ENCODE measurements at places on chromosomes 1 and 21. TPM values are rescaled to one million over a fixed set of nuclear protein-coding genes. Genes with fewer than 3 reads are reported as not detected.

DNA sequence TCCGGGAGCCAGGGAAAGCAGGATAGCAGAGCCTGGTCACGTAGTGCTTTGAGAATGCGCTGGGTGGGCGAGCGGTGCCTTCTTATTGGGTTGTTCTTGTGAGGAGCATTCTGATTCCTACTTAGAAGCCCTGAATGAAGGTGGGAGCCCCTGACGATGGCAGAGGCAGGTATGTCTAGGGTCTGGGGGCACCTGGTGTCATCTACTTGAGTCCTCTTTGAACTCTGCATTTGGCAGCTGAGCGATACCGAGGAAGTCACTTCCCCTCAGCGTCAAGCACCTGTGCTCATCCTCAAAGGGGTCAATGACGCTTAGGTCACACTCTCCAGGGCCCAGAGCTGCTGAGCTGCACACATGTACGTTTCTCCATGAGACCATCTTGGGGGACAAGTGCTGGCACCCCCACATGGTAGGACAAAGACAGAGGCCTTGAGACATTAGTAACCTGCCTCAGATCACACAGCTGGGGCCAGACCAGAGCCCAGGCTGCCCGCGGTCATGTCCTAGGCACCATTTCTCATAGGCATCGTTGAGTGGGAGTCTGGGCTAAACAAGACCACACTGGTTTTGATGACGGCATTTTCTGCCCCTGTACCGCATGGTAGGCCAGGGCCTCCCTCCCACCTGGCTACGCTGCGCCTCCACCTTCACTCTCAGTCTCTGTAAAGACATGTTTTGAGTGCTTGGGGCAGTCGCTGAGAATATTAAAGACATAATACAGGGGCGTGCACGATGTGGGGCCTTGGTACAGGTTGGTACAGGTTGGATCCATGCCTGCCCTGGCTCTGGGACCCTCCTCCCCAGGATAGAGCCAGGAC lies 69.1 kb upstream of the ABCG1 start:
- no peak for DNase-seq

GRCh38 chr1:216887032-216887431 lies 163.8 kb upstream of the ESRRG start:
- DNase-seq, result no peak

- DNase-seq, result no peak
Observed at GRCh38 chr1:4963251-4963650, 308.8 kb downstream of the AJAP1 start.

DNA sequence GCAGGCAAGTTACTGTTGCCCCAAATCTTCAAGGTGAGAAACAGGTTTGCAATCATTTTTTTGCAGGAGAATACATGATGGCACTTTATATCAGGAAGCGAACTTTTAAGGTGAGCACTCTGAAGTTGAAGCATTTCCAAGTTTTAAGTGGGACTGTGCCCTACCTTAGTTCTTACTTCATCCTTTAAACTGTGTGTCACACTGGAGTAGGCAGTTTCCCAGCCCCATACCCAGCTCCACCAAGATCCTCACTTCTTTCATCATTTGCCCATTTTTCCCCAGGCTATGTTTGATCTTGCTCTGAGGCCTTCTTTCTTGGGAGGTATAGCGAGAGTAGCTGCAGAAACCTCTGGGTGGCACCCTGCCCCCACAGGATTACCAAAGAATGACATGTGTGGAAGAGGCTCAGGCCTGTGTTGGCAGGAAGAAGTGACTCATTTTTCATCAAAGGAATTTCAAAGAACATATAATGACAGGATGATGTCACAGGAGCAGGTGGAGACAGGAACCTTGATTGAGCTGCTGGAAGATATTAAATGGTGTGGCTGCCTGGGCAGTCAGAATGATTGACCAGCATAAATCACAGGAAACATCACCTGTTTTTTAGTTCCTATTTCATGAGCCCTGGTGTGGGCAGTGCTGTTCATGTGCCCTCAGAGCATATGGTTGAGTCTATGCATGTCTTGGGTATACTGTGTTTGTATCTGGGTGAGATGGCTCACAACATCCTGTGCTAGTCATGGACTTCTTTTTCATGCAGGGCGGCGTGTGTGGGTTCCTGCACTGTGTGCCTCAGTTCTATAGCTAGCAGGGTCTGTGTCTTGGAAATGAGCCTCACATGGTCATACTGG lies 20.8 kb upstream of the MACF1 start:
- no peak for DNase-seq

GRCh38 chr1:53025034-53025768 lies 36.8 kb upstream of the PODN start:
- no peak for DNase-seq

DNA sequence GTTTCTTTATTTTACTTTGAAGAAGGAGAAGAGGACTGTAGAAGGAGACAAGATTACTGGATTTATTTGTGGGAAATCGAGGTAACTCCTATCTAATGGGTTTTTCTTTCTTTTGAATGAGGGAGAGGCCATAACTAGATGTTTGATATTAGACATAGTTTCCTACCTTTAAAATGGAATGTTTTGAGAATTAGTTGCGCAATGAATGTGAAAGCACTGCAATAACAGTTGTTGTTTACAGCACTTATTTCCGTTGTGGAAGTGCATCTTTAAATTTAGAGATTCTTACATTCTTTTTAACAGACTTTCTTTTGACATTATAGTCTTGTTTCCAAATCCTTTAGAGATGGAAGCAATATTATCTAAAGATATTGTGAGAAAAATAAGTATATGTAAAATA lies 229.0 kb downstream of the SRGAP2C start:
- no peak for DNase-seq

- DNase-seq, result no peak
Observed at GRCh38 chr1:85188530-85188929, 12.3 kb downstream of the SYDE2 start.

DNA sequence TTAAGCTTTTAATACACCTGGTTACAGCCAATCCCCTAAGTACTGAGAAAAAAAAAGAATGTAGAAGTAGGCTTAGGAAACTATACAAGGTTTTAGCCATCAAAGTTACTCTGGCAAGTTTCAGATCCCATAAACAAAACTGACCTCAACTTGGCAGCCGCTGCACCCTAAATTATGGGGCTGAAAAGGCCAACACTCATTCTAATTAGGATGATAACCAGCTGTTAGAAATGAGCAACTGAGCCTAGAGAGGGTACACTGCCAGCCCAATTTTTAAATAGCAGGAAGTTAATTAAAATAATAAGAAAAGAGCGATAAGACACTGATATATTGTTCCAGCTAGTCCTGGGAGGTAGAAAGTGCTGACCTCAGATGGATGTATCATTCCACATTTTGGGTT lies 105.7 kb upstream of the VAV3 start:
- DNase-seq, result no peak

- no peak for DNase-seq
Observed at GRCh38 chr1:22142315-22143064, 407 bp downstream of the WNT4 start.

DNA sequence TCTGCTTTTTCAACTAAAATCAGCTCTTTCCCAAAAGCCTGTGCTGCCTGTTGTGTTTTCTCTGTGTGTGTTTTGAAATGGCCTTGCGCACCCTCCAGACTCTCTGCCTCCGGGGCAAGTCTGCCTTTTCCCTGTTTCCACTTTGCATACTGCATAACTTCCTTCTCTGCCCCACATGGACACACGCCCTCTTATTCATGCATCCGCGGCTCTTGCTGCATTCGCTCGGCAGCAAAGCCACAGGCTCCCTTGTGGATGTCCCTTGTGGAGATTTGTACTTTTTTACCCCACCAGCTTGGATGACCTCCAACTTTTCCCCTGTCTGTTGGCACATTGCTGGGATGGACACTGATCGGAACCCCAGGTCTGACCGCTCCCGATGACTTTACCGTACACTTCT lies 147.6 kb downstream of the ADSS2 start:
- no peak for DNase-seq

DNA sequence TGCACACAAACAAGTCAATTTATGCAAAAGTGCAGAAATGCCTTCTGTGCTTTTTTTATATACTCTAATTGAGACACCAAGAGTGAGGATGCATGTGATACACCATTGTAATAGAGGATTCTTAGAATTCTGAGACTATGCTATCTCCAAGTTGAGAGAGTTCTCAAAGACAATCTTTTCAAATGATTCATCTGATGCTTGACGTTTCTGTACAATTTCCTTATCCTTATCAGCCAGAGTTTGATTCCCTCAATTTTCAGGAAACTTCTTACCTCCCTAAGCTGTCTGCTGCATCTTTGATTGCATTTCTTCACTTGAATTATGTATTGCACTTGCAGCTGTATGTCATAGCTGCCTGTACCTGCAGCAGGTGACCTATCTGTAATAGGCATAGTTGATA lies 211.3 kb upstream of the SPAG17 start:
- no peak for DNase-seq

- DNase-seq, result peak; percentile 33
Observed at GRCh38 chr1:7478142-7478790, 292.8 kb upstream of the VAMP3 start.

EPHA2 gene
- total RNA-seq, result 7.3 TPM

SPATA46 gene
- total RNA-seq, result not detected

CENPL gene
- 3.3 TPM for total RNA-seq

SPRR5 gene
- not detected for total RNA-seq

NMNAT2 gene
- total RNA-seq, result 2.1 TPM

PRXL2B gene
- 12.2 TPM for total RNA-seq

ADORA3 gene
- 3.8 TPM for total RNA-seq

TMEM79 gene
- 1.4 TPM for total RNA-seq

LCE1C gene
- not detected for total RNA-seq

All from Right ventricle myocardium inferior (tissue), 1 donor.